SK-N-SH treated with all-trans-retinoic acid at 6 μM for 48 hours (cell line): ENCODE measurements at places on chromosomes 12 and 14.

DNA sequence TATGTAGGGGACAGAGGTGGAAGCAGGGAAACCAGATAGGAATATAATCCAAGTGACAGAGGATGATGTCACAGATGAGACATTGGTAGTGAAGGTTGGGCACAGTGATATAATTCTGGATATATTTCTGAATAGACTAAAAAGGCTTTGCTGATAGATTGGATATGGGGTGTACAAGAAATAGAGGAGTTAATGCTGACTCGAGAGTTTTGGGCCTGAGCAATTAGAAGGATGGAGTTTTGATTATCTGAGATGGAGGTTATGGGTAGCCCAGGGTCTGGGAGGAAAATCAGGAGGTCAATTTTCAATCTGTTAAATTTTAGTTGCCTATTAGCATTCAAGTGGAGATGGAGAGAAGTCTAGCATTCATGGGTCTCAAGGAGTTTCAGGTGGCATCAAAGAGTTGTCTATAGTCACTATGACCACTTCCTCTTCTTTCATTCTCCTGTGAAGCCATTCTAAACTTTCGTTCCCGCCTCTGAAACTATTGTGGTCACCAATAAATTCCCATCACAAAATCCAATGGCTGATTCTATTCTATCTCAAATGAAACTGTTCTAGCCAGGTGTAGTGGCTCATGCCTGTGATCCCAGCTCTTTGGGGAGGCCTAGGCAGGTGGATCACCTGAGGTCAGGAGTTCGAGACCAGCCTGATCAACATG, 10.6 kb upstream of the ANO6 start:
- no peak for ATAC-seq

DNA sequence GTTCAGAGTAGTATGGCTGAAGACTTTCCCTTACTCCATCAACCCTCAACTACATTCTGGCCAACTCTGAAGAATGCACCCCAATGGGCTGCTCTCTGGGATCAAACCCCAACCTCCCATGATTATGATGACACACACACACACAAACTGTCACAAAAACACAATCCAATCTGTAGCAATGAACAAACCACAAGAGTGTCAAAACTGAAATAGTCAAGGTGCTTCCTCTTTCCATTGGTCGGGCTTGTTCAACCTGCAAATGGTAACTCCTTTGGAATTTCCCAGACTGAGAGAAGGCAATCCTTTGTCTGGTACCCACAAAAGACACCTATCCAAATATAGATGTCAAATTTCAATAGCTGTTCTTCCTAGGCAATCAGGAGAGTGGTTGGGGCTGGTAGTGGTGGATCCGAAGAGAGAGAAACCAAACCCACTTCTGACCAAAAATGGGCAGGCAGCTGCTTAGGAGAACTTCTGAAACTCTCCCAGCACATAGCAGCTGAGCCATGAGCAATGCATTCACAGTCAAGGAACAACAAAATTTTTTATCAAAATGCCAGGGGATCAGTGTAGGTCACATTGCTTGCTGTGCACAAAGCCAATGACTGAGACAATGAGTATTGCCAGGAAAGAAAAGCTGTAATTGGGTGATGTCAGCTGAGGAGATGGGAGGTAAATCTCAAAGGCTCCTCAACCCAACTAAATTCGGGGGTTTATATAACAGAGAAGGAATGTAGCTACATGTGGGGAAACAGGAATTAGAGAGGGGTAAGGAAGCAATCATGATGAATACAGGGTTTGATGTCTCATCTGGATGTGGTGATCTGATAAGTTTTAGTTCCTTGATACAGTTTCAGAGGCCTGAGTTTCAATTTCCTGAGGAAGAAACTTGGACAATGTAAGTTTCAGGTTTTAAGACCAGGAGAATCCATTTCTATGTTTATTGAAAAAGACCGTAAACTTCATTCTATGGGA, 191.4 kb downstream of the KITLG start:
- no peak for ATAC-seq

- ATAC-seq, result no peak
Observed at GRCh38 chr14:49928015-49928414, 35.1 kb downstream of the ARF6 start.

- no peak for ATAC-seq
Observed at GRCh38 chr14:102737402-102738372, 39.6 kb upstream of the TRAF3 start.

DNA sequence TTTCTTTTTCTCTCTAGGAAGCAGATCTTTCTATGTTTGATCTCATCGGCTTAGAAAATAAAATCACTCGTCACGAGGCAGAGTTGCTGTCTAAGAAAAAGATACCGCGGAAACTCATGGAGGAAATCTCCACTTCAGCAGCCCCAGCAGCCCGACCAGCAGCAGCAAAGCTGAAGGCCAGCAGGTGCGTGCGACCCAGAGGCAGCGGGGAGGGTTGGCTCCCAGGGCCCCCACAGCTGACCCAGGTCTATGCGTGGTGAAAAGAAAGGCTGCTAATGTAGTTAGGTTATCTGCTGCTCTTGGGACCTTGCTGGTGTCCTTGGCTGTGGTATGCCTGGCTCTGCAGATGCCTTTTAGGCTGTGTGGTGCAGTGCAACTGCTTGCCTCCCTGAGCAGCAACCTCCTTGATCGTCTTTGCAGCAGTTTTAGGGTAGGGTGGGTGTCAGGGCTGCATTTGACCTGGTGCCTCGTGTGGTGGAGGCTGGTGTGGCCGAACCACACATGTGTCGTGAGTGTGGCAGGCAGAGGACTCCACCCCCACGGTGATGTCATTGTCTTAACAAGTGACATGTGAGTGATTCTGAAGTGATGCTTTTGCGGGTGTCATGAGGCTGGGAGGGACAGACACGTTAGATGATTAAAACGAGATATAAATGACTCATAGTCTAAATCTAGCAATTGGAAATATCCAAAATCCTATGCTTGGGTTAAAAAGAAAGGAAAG, 68.6 kb downstream of the EP400 start:
- no peak; the same call in 2 of the 3 replicates for ATAC-seq

DNA sequence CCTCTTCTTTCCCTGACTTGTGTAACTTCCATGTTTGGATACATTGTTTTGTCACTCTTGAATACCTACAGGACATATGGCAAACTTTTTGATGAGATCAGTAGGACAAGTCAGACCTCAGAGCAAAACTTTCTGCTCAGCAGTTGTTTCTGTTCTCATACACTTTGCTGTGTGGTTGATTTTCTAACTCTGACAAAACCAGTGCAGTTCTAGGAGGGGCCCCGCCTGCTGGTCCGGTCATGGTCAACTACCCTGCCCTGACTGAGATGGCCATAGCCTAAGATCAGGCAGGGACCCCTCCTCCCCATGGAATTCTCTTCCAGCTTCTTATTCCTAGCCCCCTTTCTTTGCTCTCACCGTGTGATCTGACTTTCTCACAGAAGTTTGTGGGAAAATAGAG, 92.8 kb downstream of the OTOGL start:
- no peak for ATAC-seq

GRCh38 chr12:80936642-80937390, 918 bp downstream of the LIN7A start:
- ATAC-seq, result peak; percentile 80

- ATAC-seq, result no peak
Observed at GRCh38 chr12:12207746-12208145, 59.1 kb downstream of the LRP6 start.

DNA sequence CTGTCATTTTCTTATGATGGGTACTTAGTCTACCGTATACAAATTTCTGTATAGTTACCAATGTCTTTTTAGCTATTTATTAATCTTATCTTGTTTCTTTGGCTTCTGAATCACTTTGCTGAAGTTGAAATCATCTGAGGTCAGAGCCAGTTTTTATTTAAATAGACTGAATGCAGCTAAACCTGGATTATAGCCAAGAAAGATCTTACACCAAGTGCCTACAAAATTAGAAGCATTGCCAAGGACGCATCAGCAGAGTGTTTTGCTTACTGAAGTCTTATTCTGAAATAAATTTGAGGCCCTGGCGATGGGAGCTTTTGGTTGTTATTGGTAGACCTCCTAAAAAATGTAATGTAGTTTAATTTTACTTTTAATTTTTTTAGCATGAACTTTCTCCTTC, 128.2 kb downstream of the RGS6 start:
- ATAC-seq, result no peak

- ATAC-seq, result peak; percentile 90
Observed at GRCh38 chr12:62848418-62848817, 86.5 kb downstream of the PPM1H start.

GRCh38 chr12:57611108-57611826, at the start of gene ARHGEF25:
TSS of gene ARHGEF25 (plus strand) at chr12:57611435. CDS start at chr12:57611895, 460 bp downstream.
- peak; percentile 93 for ATAC-seq
